Activated naive CD4-positive, alpha-beta T cell (primary cell): ENCODE measurements at places on chromosomes 12 and 14.

GRCh38 chr12:89653-90052, 23.1 kb downstream of the IQSEC3 start:
- DNase-seq: no peak

- DNase-seq: peak; percentile 17
Measured at GRCh38 chr12:9064201-9064814, 51.4 kb downstream of the A2M start.

DNA sequence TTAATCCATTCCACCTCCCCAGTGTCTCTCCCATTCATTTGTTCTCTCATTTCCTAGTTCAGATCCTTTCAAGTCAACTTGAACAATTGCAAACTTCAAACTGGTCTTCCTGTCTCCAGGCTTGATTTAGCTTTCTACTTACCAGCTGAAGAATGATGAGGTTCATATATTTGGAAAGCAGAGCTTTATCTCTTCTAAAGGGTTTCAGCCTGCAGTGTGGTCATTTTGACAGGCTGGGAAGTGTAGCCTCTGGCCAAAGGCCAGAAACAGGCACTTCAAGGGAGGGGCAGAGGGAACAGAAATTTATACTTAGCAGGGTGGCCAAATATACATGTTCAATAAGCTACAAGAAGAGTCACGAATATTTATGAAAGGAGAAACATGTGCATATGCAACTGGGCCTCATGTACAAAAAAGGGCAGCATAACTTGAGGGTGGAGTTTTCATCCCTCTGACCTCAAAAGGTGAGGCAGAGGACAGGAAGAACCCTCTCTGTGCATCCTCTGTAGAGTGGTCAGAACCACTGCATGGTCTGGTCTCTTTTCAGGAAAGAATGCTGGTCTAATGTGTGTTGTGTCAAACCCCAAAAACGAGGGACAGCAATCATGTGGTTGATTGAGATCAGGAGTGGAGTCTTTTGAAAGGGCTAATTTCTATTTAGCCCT, 34.0 kb upstream of the HECTD1 start:
- no peak for DNase-seq

- no peak for DNase-seq
Measured at GRCh38 chr12:93390549-93391297, 13.0 kb downstream of the NUDT4 start.

DNA sequence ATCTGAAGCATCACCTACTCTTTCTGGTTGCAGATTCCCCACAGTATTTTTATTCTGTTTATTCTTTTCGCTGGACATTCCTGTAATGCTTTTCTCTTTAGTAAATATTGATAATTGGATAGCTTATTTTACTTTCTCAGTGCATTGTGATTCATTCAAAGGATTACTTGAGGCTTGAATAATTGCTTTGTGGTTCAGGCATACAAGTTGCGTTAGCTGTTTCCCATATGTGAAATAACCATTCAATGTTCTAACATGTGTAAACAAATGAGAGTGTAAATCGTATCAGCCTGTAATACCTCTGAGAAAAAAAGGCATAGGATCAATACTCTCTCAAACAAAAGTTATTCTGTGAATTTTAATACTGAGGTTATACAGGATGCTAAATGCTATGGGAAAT, 1004.2 kb upstream of the SEL1L start:
- no peak for DNase-seq

GRCh38 chr12:29552994-29553748, 55.7 kb upstream of the OVCH1 start:
- DNase-seq: no peak

DNA sequence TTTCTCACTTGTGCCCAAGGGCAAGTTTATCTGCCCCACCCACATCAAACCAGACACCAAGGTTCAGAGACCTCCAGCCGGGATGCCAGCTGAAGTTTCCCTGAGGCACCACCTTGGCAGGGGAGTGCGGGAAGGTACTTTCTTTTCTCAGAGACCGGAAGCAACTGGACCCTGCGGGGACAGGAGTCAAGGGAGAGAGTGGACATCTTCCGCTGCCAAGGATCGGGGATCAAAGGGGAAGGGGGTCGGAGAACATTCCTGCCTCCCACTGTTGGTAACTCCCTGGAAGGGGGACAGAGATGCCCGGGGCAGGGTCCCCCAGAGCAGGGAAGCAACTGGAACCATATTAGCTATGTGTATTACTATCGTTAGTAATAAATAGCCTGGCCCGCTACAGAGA, 161.8 kb downstream of the DICER1 start:
- no peak for DNase-seq
